Right kidney (tissue), 9 donors: ENCODE measurements at places on chromosomes 3 and 15.
A peak's percentile ranks its signal among the peaks of the same experiment; 100 is the strongest.

- DNase-seq = no peak
Observed at GRCh38 chr3:127716384-127716783, 43.6 kb downstream of the ABTB1 start.

GRCh38 chr3:106425026-106425425, 556.2 kb upstream of the CBLB start:
- DNase-seq = no peak

- peak; percentile 91 for DNase-seq
Observed at GRCh38 chr3:57078635-57079473, 18.4 kb downstream of the SPATA12 start.

GRCh38 chr3:39025222-39025970, 26.3 kb downstream of the SCN11A start:
- DNase-seq = no peak

DNA sequence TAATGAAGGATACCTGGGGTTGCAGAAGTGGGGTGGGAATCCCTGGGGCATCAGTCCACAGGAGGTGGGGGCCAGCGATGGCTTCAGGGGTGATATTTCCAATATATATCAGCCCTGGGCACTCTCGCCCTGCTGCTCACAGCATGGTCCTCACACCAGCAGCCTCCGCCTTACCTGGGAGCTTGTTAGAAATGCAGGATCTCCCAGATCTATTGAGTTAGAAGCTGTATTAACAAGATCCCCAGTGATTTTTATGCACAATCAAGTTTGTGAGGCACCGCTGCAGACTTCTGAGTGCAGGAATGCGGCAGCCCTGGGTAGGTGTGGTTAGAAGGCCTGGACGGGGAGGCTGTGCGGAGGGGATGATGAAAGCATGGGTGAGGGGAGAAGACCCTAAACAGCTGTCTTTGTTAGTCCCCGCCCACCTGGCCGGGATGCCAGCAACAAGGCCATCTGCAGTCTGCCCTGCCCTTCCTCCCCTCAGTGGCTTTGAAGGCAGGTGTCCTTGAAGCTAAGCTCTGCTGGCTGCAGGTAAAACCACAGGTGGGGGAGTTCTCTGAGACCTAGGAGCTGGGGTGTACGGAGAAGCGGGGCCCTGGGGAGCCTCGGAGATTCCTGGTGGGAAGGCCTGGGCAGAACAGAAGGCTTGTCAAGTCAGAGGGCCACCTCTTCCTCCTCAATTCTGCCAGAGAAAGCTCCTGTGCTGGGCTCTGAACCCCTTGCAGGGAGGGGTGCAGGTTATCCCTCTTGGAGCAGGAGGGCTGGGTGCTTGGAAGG, 11.4 kb downstream of the FAM107A start:
- DNase-seq = no peak

GRCh38 chr3:53957831-53958230, 66.2 kb upstream of the SELENOK start:
- no peak for DNase-seq

DNA sequence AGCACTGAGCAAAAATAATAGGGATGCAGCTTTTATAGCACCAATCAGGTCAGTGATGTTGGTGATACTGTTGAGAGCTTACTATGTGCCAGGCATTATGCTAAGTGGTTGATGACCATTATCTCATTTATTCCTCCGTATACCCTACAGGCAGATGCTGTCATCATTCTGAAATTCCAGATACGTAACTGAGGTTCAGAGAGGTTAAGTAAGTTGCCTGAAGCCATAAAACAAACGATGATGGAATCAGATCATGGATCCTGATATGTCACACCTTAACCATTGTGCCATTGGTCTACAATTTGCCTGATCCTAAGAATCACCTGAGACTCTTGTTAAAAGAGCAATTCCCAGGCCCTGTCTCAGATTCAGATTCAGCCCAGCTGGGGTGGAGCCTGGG, 49.5 kb downstream of the ST6GAL1 start:
- DNase-seq = no peak

DNA sequence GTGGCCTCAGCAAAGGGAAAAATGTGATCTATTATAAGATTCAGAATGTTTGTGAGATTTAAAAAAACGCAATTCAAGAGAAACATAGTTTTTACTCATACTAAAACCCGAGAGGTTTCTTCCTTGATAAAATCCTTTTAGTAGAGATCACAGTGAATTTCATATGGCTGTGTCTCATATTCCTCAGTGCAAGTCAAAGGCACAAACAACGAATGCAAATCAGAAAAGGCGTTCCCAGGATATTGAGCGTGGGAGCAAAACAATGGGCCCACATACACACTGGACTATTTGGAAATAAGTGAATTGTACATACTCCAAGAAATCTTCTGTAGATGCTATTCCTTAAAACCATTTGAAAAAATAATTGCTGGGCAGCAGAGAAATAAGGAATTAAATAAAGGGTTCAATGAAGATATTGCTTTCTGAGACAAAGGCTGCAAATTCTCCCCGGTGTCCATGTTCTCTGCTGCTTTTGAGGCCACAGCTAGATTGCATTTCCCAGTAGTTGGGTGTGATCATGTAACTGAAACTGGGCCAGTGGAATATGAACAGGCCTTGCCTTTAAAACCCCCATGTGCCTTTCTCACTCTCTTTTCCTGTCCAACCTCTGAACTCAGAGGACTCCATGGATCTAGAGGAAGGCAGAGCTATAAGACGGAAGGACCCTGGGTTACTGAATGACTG, 144.6 kb upstream of the TBL1XR1 start:
- no peak for DNase-seq

DNA sequence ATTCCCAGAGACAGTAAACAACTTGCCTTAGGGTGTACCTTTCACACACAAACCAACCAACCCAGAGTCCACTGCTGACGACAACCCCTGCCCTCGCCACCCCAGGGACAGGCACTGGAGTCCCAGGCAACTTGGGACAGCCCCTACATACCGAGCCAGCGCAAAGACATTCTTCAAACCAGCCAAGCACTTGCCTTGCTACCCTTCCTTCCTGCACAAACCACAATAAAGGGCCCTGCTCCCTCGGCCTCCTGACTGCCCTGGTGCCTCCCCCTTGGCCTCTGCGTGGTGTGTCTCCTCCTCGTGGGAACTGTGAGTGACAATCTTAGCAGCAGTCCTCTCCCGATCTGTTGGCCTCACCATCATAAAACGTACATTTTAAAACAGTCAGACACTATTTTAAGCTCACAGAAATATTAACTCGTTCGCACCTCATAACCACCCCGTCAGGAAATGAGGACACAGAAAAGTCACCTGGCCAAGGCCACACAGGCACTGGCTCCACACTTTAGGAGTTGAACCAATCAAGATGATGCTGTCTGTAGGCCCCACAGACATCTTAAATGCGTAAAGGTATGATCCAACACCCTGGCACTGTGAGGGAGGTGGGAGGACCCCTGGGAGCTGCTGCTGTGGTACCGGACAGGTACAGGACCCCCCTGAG, 113.8 kb downstream of the ADCY5 start:
- no peak for DNase-seq

- DNase-seq = no peak
Observed at GRCh38 chr3:53989946-53990345, 98.3 kb upstream of the SELENOK start.

- no peak for DNase-seq
Observed at GRCh38 chr3:195248281-195248680, 22.7 kb downstream of the XXYLT1 start.

- DNase-seq = no peak
Observed at GRCh38 chr3:148551767-148552260, 145.9 kb upstream of the AGTR1 start.

- no peak for DNase-seq
Observed at GRCh38 chr15:38972831-38973230, 408.2 kb upstream of the RASGRP1 start.

- no peak for DNase-seq
Observed at GRCh38 chr15:82292271-82292670, 29.7 kb downstream of the SAXO2 start.

DNA sequence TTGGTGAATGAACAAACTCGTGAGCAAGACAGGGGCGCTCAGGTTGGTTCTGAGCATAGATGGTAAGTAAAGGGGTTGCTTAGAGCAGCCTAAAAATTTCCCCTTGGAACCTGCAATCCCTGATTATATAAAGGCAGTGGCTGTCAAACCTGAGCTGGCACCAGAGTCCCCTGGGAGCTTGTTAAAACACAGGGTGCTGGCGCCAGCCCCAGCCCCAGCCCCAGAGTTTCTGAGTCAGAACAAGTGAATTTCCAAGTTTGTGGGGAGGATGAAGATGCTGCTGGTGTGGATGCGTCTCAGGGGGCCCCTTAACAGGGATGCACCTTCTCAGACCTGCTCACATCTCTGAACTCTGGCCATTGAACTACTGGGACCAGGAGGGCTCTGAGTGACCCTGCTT, 48.2 kb downstream of the FEM1B start:
- no peak for DNase-seq

DNA sequence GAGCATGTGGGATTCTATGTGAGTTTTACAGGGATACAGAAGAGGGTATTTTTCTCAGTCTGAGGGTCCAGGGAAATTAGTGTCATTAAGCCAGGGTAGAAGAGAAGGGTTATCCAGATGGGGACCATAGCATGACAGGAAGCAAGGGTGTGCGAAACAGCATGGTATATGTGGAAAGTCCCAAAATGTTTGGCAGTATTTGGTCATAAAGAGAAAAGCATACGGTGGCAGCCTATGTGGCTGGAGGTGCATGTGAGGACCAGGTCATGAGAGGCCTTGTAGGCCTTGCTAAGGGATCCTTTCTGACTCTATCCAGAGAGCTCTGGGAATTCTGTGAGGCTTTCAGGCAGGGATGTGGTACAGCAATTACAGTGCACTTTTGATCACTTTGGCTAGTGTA, 411.4 kb downstream of the AGBL1 start:
- no peak for DNase-seq

DNA sequence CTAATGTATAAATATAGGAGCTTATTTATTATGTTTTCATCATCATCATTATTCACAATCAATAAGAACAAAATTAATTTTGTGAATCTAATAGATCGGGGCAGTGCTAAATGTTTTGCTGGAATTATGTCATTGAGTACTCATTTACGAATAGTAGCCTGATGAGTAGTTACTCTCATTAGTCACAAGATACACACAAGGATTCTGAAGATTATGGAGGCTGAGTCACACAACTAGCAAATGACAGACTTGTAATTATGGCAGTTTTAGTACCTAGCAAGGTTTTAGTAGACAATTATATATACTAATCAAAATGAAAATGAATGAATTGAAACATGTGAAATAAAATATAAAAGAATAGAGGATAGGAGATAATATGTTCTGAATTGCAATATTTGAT, 954.2 kb downstream of the CADM2 start:
- no peak for DNase-seq

- no peak for DNase-seq
Observed at GRCh38 chr3:129393271-129393670, 35.2 kb downstream of the EFCAB12 start.

- peak; percentile 67 for DNase-seq
Observed at GRCh38 chr15:41564286-41564959, 5.4 kb downstream of the TYRO3 start.

- DNase-seq = no peak
Observed at GRCh38 chr15:92930054-92930621, 30.0 kb downstream of the CHD2 start.

- DNase-seq = no peak
Observed at GRCh38 chr3:25056803-25057351, 371.2 kb upstream of the RARB start.

DNA sequence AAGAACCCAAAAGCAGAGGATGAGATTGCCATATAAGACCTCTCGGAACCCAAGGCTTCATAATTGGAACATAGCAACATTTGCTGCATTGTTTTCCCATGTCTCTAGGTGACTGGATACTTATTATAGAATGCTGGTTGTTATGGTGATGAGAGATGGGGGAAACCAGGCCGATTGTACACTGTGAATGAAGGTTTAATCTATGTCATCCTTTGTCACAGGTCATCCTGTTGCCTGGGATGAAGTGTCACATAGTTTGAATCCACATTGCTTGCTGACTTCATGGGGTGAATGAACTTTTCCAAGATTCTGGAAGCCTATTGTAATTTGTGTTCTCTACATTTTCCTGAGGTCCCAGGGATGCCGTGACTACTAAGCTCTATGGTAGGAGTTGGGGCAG, 41.8 kb downstream of the CLEC3B start:
- no peak for DNase-seq

DNA sequence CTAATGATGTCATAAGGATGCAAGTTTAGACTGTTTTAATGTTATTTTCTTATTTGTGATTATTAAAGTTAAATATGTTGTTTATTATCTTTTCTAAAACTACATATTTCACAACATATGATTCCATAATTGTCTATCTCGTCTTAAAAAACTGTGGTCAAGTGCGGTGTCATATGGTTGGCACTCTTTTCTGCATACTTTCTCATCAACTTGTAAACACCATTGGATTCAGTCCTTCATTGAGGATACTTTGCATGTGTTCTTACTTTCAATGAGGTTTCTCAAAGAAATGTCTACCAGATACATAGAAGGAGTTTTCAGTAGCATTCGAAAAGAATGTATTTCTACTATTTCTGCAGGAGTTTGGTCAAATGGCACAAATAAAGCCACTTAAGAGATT, 22.0 kb upstream of the ALPK3 start:
- DNase-seq = no peak

- no peak for DNase-seq
Observed at GRCh38 chr3:16174976-16175901, 759 bp downstream of the GALNT15 start.
